ENCODE measurements at places on chromosomes 5 and 9.

GRCh38 chr9:33227008-33227398, 13.0 kb upstream of the SPINK4 start:
- DNase-seq: no peak

GRCh38 chr5:96958977-96959376, 23.1 kb downstream of the LNPEP start:
- DNase-seq: no peak

GRCh38 chr9:119337573-119337972, 31.7 kb downstream of the BRINP1 start:
- DNase-seq: no peak

- no peak for DNase-seq
These were observed 549.4 kb downstream of the LRRC70 start for GRCh38 chr5:63128018-63128417.

DNA sequence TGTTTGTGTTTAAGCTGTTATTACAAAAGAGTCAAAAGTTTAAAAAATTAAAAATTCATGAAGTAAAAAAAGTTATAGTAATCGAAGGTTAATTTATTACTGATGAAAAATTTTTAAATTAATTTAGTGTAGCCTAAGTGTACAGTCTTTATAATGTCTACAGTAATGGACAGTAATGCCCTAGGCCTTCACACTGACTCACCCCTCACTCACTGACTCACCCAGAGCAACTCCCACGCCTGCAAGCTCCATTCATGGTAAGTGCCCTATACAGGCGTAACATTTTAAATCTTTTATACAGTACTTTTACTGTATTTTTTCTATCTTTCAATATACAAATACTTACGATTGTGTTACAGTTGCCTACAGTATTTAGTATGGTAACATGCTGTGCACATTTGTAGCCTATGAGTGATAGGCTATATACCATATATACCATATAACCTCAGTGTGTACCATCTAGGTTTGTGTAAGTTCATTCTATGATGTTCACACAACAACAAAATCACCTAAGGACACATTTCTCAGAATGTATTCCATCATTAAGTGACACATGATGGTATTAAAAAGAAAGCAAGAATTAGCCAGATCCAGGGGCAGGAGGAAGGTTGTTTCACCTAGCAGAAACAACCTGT, 40.1 kb downstream of the DCAF10 start:
- DNase-seq: no peak

- no peak for DNase-seq
These were observed 61.8 kb downstream of the SPATA31C2 start for GRCh38 chr9:88076286-88077070.

DNA sequence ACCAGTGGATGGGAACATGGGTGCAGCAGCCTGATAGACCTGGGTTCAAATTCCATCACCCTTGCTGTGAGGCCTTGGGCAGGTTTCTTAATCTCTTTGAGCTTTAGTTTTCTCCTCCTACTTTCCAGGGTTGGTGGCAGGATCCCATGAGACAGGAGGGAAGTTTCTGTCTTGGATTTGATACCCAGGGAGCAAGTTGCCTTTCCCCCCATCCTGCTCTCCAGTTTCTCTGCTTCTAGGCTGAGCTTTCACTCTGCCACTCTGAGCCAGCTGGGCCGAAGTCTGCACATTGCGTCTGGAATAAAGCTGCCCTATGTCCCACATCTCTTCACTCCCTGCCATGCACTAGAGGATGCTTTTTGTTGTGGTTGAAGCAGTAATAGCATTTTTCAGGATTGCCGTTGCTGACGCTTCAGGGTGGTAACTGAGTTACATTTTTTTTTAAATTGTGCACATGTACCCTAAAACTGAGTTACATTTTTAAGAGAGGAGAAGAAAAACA, 40.5 kb upstream of the ANGPTL2 start:
- DNase-seq: no peak

DNA sequence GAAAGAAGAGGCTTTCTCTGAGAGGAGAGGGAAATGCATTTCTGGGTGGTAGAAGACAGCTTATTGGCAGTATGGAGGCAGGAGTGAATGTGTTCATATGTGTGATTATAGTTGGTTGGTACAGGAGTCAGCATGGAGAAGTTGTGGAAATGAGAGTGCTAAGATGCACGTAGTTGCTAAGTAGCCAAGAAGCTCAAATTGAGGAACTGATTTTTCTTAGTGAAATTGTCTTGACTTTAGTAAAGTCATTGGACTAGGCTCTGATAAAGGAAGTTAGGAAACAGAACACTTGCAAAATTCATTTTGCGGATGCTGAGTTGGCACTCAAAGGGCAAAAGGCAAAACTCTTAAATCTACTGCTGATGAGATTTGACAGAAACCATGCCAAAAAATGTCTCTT, 158.9 kb upstream of the VCAN start:
- no peak for DNase-seq

DNA sequence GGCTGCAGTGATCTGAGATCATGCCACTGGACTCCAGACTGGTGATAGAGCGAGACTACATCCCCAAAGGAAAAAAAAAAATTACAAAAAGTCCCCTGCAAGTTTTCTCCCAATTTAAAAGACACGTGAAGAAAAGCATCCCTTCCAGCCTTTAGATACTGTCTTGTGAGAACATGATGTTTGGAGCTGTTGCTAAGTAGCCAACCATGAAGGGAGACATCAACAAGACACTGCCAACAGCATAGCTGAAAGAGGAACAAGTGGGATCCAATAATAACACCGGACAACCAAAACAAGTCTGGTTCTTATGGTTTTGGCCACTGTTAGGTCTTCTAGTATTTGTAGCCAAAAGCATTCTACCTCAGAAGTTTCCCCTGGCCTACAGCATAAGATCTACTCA, 118.9 kb upstream of the CCDC180 start:
- DNase-seq: no peak

GRCh38 chr5:135310328-135310989, 88.6 kb downstream of the MACROH2A1 start:
- DNase-seq: no peak

- no peak for DNase-seq
These were observed 108.5 kb downstream of the ZSWIM6 start for GRCh38 chr5:61440596-61440995.
